Ovary (tissue), 10 donors: ENCODE measurements at places on chromosomes 3 and 15. TPM values are rescaled to one million over a fixed set of nuclear protein-coding genes. Genes with fewer than 3 reads are reported as not detected.
A peak's percentile ranks its signal among the peaks of the same experiment; 100 is the strongest.

GRCh38 chr3:71258526-71258925 is 325.0 kb downstream of the FOXP1 start:
- no peak for DNase-seq

DNA sequence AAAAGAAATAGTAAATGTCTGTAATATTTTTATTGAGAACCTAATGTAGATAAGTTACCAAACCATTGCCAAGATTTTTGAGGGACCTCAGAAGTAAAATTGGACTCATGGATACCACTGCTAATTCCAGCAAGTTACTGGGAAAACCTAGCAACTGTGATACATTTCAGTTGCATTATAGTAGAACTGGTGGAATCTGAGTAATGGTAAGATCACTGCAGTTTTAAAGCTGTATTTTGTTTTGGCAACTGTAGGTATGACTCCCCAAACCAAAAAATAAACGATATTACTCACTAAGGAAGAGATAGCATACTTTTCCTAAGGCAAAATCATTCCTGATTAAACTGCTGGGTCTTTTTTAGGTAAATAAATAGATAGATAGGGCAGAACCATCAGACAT is 54.0 kb downstream of the ARMC8 start:
- no peak for DNase-seq

GRCh38 chr3:71398157-71398836 is 185.2 kb downstream of the FOXP1 start:
- no peak for DNase-seq

GRCh38 chr3:65669163-65669875 is 369.4 kb downstream of the MAGI1 start:
- no peak for DNase-seq

GRCh38 chr3:2156244-2156847 is 57.7 kb downstream of the CNTN4 start:
- DNase-seq, result no peak

DNA sequence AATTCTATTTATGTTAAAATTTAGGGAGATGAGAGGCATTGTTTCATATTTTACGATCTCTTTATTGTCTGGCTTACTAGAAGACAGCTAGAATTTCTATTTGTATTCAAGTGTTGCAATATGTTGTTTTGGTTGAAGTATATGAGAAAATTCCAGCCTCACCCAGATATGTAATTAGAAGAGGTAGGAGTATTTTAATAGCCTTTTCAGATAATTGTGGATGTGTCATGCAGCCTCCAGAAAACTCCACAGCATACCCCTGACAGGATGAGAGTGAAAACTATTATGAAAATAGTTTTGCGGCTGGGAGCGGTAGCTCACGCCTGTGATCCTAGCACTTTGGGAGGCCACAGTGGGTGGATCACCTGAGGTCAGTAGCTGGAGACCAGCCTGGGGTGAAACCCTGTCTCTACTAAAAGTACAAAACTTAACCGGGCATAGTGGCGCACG is 21.5 kb upstream of the USP3 start:
- no peak for DNase-seq

GRCh38 chr15:91604122-91604521 is 249.4 kb upstream of the SLCO3A1 start:
- DNase-seq, result no peak

- peak; percentile 48 for DNase-seq
Observed at GRCh38 chr3:33372218-33373081, 67.8 kb downstream of the UBP1 start.

- DNase-seq, result no peak
Observed at GRCh38 chr3:41267975-41268640, 68.8 kb downstream of the CTNNB1 start.

DNA sequence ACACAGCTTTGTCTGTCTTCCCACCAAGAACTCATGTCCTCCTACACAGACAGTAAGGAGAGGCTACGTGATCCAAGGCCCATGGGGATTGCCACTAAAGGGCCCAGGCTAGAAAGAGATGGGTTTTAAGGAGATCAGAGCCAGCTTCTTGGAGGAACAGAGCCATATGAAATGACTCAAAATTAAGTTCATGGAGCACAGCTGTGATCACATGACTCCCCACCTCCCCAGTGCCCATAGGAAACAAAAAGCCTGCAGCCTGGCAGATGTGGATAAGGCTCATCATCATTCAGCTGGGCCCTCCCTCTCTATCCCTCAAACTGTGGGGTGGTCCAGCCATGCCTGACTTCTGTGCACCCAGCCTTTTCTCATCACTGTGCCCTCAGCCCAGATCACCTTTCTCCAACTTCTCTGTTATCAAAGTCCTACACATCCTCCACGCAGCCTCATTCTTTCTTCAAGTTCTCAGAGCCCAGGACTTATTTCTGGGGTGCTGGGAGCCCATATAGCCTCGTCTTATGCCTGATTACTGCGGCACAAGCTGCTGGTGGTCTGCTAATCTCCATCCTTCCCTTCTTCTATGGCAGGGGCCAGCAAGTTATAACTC is 137.6 kb downstream of the SMAD6 start:
- DNase-seq, result no peak

- no peak for DNase-seq
Observed at GRCh38 chr3:23385327-23385726, 182.2 kb downstream of the UBE2E2 start.

DNA sequence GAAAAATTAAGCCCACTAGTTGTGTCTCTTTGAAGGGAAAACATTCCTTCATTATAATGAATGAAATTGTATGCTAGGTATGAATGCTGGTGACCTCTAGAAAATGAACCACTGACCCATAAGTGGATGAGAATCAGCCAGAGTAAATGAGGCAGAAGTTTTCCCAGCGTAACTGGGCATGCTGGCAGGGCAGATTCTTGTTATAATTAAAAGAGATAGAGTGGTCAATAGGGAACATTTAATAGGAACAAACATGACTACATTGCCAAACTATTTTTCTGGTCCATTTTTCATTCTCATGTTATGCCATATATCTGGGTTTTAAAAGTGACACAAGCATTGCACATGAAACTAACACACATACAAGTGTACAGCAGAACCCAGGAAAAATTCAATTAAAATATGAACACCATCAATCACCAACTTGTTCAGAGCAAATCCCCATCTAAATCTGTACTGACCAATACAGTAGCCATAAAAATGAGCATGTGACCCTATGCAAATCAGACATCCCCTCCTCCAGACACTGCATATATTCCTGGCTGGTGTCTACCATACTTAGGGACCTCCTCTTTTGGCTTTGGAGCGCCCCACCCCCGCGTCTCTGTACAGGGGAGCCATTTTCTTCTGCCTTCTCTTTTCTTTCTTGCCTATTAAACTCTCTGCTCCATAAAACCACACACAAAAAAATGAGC is 4.0 kb downstream of the CLRN1 start:
- no peak for DNase-seq

- DNase-seq, result peak; percentile 89
Observed at GRCh38 chr3:73490453-73491286, 134.1 kb downstream of the PDZRN3 start.

DNA sequence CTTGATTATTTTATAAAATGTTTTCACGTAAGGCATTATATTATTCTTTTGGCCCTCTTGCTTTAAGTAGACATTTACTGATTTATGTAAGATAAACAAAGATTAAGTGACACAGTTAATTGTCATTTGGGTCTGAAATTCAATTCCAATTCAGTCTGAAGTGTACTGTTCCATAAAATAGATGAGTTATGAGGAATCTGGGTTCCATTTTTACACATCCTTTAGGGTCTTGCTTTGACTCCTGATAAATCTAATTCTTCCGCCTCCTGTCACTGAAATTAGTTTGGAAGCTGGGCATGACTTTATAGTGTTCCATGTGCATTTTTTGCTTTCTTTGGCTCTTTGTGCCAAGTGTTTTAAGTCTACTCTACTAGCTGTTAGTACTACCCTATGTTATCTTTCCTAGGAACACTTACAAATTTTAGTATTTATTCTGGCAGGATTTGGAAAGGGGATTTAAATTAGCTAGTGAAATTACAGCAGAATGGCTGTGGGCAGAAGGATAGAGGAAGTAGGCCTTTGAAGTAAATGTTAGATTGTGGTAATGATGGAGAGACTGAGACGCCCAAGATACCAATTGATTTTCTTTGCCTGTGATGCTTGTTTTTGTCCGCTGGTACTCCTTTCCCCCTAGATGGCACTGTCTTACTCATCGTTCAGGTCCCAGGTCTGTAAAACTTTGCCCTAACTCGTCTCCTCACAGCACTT is 14.3 kb downstream of the ARL8B start:
- DNase-seq, result no peak

DNA sequence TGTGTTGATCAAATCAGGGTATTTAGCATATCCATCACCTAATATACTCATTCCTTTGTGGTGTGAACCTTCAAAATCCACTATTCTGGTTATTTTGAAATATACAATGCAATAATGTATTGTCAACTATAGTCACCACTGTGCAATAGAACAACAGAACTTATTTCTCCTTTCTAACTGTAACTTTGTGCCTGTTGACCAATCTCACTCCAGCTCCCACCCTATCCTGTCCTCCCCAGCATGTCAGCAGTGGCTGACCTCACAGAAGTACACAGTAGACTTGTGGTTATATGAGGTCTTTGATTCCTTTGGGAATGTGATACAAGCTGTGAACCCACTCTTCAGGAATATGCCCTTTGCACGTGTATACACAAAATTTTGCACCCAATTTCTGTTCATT is 64.2 kb downstream of the ECT2 start:
- no peak for DNase-seq

DNA sequence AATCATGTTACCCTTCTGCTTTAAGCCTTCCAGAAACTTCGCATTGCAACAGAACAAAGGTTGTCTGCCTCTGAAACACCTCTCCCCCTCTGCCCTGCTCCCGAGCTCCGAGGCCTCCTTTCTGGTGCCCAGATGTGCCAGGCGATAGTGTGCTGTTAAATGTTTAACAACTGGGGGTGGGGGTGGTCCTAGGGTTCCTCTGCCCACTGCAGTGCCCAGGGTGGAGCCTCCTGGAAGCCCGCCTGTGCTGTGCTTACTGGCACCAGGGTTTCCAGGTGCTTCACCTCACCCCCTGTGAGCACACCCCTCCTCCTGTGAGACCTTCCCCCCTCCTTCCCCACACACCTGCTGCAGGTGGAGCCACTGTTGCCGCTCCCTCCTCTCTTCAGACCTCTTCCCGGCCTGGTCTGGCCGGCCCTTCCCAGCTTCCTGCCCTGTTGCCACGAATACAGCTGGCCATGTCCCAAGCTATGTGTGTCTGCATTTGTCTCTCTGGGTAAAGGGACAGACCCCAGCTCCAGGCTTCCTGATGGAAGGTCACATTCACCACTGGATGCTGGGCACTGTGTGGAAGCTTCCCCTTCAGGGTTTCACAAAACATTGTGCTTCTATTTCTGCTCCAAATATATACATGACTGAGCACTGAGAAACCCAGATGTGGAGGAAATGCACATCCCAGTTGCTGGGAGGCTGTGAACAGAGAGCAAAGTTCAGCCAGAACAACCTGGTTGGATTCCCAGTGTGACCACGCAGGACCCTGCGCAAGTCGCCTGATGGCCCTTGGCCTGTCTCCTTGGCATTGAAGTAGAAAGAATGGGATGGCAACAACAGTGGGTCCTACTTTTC is 37.2 kb downstream of the MGLL start:
- DNase-seq, result no peak

GRCh38 chr3:1766384-1766783 is 332.3 kb upstream of the CNTN4 start:
- DNase-seq, result no peak

DNA sequence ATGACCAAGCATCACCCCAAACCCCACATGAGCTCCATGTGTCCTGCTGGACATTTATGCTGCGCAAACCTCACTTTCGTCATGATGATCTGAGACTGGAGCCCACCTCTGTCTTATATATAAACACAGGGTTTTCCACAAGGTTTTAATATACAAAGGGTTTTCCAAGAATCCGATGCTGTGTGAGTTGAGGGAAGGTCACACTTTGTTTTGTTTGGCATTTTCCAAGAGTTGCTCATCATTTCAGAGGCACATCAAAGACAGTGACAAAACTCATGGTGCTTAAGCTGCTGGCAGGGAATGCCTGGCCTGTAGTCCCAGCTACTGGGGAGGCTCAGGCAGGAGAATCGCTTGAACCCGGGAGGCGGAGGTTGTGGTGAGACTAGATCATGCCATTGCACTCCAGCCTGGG is 20.0 kb downstream of the EFCC1 start:
- no peak for DNase-seq

DNA sequence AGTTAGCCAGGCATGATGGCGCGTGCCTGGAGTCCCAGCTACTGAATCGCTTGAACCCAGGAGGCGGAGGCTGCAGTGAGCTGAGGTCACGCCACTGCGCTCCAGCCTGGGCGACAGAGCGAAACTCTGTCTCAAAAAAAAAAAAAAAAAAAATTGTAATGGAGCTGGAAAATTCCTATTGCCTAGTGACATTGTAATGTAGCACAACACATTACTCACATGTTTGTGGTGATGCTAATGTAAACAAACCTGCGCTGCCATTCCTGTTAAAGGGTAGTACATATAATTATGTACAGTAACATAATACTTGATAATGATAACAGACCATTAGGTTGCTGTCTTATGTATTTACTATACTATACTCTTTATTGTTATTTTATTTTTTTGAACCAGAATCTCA is 39.1 kb downstream of the KNL1 start:
- no peak for DNase-seq

GRCh38 chr3:10219737-10220136 is 28.5 kb upstream of the TATDN2 start:
- no peak for DNase-seq

DNA sequence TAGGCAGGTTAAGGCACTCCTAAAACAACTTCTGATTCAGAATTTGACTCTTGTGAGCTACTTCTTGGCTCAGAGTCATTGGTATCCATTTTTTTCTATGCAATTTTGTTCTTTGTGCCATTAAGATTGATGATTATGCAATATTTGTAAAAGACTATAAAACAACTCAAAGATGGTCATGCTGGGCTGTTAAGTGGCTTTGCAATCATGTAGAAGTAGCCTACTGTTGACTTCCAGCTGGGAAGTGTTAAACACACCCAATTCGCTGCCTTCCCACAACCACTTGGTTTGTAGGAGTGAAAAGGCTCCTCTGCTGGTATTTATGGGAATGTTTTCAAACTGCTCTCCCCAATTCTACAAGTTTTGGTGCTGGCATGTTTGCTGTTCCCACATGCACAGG is 74.7 kb upstream of the COL6A6 start:
- no peak for DNase-seq

- no peak for DNase-seq
Observed at GRCh38 chr3:44682182-44682896, 30.1 kb upstream of the ZNF502 start.

The DUOX2 gene
- 0.30 TPM for polyA plus RNA-seq

The SHISA5 gene
- polyA plus RNA-seq, result 59.7 TPM

The LRRC2 gene
- polyA plus RNA-seq, result 5.8 TPM

The RBM5 gene
- 207 TPM for polyA plus RNA-seq

The WDR6 gene
- 109 TPM for polyA plus RNA-seq

The SPG11 gene
- 40.4 TPM for polyA plus RNA-seq

The LPP gene
- polyA plus RNA-seq, result 15.9 TPM

The TMEM108 gene
- 0.61 TPM for polyA plus RNA-seq

The RHCG gene
- not detected for polyA plus RNA-seq

The DUOXA2 gene
- polyA plus RNA-seq, result not detected

The UROC1 gene
- 0.06 TPM for polyA plus RNA-seq

The CSPG5 gene
- polyA plus RNA-seq, result 0.42 TPM

The TNK2 gene
- 2.4 TPM for polyA plus RNA-seq

The MKRN2OS gene
- not detected for polyA plus RNA-seq
